SK-N-SH treated with all-trans-retinoic acid at 6 μM for 48 hours (cell line): ENCODE measurements at places on chromosomes 4 and X.

DNA sequence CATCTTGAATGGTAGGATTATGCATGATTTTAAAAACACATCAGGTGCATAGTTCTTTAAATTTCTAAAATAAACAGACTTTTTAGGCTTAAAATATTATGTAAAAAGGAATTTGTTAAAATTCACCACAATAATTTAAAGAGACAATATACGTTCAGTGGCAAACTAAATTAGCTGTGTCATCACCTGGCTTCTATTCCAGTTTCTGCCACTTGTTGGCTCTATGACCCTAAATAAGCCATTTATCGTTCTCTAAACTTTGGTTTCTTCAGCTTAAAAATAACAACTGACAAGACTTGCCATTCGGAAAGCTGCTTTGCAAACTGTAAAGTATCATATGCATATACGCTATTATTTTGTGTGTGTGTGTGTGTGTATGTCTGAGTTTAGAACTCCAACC is 141.3 kb downstream of the MGST2 start:
- no peak for ATAC-seq

DNA sequence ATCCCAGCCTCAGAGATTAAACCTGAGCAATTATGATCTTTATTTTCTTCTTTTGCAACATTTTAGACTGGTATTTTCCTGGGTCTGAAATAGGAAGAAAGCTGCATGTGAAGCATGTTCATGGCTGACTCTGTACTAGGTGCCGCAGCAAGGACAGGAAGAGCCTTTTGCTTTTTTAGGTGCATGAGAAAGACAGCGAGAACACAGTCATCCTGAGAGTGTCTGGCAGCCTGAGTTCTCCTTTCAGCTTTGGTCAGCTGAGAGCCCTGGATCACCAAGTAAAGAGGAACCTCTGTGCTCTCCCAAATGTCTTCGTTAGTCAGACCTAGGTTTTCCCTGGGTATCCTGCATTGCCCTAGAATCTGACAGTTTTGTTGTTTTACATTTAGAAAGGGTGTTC is 29.8 kb downstream of the FAM149A start:
- no peak for ATAC-seq

- peak; percentile 41 for ATAC-seq
Measured at GRCh38 chrX:44873415-44874276, 658 bp downstream of the KDM6A start.

GRCh38 chrX:13750204-13750603 is 15.7 kb downstream of the OFD1 start:
- ATAC-seq = peak; percentile 85

- ATAC-seq = no peak
Measured at GRCh38 chr4:38950159-38950558, 82.0 kb downstream of the TMEM156 start.

- ATAC-seq = no peak
Measured at GRCh38 chr4:88526221-88526815, 2.7 kb upstream of the PYURF start.

DNA sequence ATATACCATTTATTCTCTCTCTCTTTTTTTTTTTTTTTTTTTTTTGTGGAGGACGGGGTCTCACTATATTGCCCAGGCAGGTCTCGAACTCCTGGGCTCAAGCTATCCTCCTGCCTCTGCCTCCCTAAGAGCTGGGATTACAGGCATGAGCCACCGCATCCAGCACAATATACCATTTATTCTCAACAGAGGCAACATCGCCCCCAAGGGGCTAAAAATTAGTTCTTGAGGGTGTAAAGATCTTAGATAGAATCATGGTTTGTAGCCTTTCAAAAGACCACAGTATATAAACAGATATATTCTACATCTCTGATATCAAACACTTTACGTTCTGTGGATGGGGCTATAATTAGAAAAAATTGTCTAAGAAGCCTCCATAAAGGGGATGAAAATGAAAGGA is 39.8 kb upstream of the TCEAL2 start:
- no peak for ATAC-seq

GRCh38 chrX:8967461-8967860 is 66.5 kb downstream of the FAM9B start:
- ATAC-seq = no peak

GRCh38 chrX:69278031-69278687 is 112.9 kb upstream of the PJA1 start:
- no peak for ATAC-seq

- no peak for ATAC-seq
Measured at GRCh38 chrX:17546356-17546755, 171.4 kb downstream of the NHS start.

GRCh38 chr4:39051492-39051891 is 10.5 kb upstream of the KLHL5 start:
- no peak for ATAC-seq

DNA sequence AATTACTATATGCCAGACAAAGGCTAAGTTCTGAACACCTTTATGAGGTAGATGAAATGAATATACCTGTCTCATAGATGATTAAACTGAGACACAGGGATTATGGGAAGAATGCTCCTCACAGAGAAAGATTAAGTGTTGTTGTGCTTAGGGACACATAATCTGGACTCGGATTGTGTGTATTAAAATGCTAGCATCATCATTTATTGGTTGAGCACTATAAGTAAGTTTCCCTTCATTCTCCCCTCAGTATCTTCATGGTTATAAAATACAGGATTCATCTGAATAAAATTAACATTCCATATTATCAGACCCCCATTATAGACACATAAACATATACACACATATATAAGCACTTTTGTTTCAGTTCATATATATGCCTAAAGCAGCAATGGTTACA is 463.5 kb downstream of the PPP4R3C start:
- no peak for ATAC-seq

DNA sequence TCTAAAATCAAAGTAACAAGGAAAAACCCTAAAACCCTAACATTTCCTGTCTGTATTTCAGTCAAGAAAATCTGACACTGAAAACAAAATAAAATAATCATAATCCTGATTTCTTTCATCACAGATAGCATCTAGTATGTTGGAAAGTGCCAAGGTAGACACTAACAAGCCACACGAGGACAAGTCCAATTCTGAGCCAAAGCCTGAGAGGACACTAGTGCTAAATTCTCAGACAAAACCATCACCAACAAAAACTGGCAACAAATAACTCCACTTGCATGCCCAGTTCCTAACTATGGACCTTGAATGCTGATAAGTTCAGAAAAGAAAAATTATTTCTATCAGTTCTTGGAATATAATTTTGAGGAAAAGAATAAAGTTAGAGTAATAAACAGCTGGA is 113.7 kb downstream of the MANBA start:
- ATAC-seq = no peak

GRCh38 chr4:138262030-138262429 is 19.9 kb upstream of the SLC7A11 start:
- no peak for ATAC-seq

GRCh38 chr4:12409507-12410190 is 981.0 kb upstream of the HS3ST1 start:
- ATAC-seq = no peak

GRCh38 chr4:24073948-24074347 is 184.1 kb upstream of the PPARGC1A start:
- no peak for ATAC-seq

- ATAC-seq = no peak
Measured at GRCh38 chr4:186039697-186040096, 29.3 kb upstream of the TLR3 start.

- no peak for ATAC-seq
Measured at GRCh38 chrX:19212037-19212436, 89.8 kb upstream of the ADGRG2 start.

DNA sequence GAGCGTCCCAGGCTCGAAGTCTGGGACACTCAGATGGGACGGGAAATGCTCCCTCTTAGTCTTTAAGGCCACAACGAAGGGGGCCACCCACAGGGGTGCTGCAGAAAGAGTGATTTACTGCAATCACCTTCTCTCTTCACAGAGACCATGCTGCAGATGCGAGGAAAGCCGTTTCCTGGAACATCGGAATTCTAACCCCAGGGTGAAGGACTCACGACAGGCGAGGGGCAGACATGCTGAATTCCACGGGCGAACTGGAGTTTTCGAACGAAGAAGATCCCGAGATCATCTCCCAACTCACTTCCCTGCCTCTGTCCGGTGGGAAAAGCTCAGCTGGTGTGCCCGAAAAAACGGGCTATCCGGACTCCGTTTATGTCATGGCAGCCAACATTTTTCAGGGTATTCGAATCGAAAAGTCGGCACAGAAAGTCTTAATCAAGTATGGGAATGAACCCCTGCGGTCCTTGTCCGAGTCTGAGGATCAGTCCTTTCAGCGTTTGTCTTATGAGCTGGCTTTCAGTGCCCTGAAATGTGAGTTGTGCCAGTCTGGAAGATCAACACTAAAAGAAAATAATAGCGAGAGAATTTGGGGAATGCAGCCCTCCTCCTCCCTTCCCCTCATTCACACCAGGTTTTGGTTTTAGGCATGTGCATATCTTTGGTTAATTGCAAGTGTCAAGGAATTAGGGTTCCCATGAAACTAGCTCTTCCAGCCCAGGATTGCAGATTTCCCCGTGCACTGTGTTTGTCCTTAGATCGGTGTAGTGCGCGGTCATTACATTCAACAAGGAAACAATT is 905 bp downstream of the NSUN7 start:
- no peak; the same call in 1 of the 3 replicates for ATAC-seq

DNA sequence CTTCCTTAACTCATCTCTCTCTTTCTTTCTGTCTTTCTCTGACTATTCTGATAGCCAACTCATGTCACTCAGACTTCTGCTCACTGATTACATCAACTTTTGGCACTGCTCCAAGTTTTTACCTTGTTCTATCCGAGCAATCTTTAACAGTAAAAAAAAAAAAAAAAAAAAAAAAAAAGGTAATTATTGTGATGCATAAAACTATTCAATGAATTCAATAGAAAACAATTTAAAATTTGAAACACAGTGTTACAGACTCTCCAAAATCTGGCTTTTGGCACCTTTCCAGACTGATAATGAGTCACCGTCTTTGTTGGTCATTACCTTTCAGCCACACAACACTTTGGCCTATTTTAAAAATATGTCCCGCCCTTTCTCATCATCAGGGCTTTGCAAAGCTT is 229.5 kb downstream of the GALNTL6 start:
- no peak for ATAC-seq

DNA sequence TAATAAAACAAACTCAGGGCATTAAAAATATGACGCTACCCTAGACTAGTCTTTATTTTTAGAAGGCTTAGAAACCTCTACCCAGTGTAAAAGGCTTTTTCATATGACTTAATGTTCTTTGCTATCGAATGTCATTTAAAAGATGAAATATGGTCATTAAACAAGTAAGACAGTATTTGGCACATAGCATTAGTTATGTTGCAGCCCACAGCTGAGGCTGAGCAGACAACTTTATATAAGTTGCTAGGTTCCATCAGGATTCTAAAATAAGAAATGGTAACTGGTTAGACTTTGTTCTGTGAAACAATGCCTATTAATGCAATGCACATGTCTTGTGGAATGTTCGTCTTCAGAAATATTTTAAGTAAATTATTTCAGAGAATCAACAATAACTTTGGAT is 10.4 kb upstream of the PRSS12 start:
- peak; percentile 81 for ATAC-seq

GRCh38 chr4:142095886-142096605 is 459.7 kb downstream of the IL15 start:
- peak; percentile 80 for ATAC-seq

DNA sequence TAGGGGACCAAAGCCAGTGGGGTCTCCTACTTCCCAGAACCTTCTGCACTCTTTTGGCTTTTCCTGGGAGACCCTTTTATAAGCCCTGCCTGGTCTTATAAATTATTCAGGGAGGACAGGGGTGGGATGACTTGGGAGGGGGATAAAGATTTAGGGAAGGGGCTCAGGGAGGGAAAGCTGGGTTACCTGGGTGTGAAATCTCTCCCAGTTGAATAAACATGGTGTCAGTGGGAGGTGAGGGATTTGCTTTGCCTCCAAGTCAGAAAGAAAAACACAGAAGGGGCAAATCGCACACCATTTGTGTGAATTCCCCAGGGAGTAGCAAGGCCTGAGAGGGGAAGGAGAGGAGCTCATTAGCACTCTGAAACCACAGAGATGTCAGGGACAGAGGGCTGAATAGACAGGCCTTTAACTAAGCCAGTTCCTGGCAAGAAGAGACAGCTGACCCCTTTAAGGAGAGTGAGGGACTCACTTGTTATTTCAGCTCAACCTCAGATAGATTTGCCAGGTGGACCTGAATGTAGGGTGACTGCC is at the start of gene RIPPLY1:
Gene RIPPLY1, minus strand, starts transcription at position 51 of the 534 bp plus-strand sequence. CDS start 54 bp downstream, outside the sequence.
- no peak for ATAC-seq

DNA sequence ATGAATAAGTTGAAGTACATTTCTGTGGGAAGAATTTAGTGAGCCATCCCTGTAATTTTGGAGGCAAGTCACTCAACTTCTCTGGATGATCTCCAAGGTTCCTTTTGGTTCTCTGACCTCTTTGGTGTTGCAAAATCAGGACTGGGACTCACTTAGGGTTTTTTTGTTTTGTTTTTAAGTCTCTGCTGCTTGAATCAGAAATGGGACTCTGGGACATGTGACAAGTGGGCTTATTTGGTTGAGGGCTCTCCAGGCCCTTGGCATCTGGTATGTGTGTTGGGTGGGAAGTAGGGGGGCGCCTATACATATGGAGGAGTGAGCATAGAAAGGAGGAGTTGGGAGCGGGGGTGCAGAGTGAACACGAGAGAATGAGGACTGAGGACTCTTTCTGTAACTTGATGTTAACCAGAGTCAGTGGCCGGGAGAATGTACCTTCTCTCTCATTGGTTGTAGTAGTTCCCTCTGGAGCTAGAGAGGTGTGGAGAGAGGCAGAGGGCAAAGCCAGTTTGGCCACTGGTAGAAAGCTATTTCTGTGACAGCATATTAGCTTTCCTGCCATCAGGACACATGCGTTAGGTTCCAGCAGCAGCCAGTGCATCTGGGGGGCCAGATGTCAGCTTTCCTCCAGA is 1.9 kb downstream of the ARHGAP10 start:
- ATAC-seq = 0 out of 3 replicates have a peak, but pooled peaks have one; percentile 2

DNA sequence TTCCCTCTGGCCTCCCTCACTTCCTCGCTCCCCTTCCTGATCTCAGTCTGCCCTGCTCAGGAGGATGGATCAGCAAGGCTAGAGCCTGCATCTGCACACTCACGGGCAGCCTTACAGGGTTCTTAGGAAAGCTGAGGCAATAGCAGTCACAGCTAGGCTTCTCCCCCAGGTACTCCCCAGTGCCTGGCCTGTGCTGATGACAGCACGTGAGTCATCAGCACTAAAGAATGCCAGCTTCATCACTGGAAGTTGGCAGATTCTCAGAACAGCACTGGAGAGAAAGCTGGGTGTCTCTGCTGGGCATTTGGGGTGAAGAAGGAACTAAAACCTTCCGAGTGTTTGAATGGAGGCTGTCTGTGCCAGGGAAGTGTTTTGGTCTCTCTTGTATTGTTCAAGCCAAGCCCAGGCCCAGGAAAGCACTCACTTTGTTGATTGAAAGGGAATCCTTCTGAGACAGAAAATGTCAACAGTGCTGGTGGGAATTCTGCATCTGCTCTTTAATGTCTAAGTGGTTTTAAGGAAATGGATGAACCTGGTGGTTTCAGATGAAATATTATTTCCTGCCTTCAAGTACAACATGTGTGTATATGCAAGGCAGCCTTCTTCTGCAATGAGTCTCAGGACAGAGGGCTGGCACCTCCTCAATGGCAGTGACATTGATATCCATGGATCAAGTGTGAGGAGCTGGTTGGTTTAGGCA is 73.0 kb upstream of the SCOC start:
- peak; percentile 84 for ATAC-seq
